ENCODE measurements at places on chromosomes 3 and 15.

GRCh38 chr15:34366271-34367065, 528 bp downstream of the LPCAT4 start:
- peak; percentile 18 for DNase-seq

DNA sequence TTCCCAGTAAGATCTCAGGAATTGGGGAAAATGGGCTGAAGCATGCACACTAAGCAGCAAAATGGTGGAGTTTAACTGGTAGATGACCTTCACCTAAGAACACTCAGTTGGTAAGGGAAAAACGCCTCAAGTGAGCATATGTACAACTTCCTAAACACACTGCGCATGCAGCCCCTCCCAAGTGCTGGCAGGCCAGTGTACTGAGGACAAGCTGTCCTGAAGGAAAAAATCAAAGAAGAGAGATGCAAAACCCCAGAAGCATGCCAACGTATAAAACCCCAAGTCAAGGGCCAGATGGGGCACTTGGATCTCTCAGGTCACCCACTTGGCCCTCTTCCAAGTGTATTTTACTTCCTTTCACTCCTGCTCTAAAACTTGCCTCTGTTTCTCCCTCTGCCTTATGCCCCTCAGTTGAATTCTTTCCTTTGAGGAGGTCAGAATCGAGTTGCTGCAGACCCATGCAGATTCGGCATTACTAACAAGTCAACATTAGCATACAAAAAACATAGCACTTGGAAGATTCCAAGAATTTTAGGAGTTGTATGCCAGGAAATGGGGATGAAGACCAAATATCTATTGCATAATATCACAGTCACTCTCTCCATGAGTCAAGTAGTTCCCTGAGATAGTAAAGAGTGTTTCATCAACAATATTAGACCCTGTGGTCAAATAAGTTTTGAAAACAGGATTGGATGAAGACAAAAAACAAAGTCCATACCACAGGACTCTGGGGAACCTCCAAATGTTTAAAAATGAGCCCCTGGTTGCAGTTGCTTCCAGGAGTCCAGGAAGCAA, 10.8 kb upstream of the FYCO1 start:
- DNase-seq, result no peak

DNA sequence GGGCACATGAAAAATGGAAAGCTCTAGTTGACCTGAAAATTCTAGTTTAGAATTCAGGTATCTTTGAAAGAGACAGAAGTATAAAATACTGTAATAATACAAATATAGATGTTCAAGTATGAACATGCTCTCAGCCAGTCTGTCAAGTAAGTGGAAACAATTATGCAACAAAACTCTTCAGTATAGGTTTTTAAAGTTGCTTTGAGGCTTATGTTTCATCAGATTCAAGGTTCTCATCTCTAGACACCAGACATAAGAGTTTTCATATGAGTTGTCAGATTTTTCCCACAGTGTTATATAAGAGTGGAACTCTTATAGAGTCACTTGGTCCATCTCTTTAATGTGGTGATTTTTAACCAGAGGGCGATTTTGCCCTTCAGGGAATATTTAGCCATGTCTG, 22.0 kb downstream of the CMSS1 start:
- DNase-seq, result no peak

- no peak for DNase-seq
Measured at GRCh38 chr15:76996076-76996525, 1.2 kb downstream of the PSTPIP1 start.

DNA sequence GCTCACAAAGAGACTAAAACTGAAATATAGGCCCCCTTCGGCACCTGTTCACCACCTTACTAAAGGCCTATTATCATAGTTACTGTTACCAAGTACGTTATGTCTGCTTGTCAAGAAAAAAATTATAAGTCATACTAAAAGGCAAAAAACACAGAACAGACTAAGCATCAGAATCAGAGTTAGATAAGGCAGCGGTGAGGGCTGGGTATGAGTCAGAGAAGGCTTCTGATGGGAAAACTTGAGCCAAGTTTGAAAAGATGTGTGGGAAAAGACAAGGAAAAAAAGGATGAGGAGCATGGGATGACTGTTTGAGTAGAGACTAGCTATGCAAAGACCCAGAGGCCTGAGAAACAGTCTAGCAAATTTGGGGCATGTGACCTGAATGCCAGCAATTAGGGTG, 387.2 kb upstream of the SGO1 start:
- no peak for DNase-seq

GRCh38 chr3:111045564-111045963, 26.1 kb upstream of the NECTIN3 start:
- no peak for DNase-seq

GRCh38 chr3:188205992-188206416, 52.0 kb downstream of the LPP start:
- no peak for DNase-seq

DNA sequence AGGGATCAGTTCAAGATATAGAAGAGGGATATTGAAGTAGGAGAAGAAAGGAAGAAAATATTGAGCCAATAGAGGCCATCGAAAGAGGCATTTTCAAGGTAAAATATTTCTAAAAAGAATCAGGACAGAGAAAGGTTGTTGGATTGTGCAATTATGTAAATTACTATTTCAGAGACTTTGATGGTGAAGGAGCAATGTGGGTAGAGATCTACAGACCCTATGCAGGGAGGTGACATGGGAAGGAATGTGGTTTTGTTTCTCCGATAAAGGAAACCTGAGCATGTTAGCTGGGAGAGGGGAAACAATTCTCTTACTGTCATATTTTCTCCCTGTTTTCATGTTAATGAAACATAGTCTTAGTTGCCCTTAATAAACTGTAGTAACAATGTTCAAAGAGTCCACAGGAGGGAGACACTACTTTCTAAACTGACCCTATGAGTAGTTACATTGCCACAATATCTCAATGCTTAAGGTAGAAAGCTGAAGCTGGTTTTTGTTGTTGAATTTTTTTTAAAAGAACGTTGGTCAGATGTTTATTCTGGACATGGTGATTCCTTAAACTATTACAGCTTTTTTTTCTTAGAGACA, 133.3 kb downstream of the GRM7 start:
- no peak for DNase-seq

- DNase-seq, result no peak
Measured at GRCh38 chr3:58792921-58793451, 126.4 kb upstream of the FAM3D start.

- DNase-seq, result no peak
Measured at GRCh38 chr3:194808640-194809097, 123.0 kb downstream of the FAM43A start.

GRCh38 chr3:124775877-124776276, 45.6 kb downstream of the UMPS start:
- no peak for DNase-seq

GRCh38 chr3:178658694-178659325, 122.6 kb downstream of the KCNMB2 start:
- no peak for DNase-seq

DNA sequence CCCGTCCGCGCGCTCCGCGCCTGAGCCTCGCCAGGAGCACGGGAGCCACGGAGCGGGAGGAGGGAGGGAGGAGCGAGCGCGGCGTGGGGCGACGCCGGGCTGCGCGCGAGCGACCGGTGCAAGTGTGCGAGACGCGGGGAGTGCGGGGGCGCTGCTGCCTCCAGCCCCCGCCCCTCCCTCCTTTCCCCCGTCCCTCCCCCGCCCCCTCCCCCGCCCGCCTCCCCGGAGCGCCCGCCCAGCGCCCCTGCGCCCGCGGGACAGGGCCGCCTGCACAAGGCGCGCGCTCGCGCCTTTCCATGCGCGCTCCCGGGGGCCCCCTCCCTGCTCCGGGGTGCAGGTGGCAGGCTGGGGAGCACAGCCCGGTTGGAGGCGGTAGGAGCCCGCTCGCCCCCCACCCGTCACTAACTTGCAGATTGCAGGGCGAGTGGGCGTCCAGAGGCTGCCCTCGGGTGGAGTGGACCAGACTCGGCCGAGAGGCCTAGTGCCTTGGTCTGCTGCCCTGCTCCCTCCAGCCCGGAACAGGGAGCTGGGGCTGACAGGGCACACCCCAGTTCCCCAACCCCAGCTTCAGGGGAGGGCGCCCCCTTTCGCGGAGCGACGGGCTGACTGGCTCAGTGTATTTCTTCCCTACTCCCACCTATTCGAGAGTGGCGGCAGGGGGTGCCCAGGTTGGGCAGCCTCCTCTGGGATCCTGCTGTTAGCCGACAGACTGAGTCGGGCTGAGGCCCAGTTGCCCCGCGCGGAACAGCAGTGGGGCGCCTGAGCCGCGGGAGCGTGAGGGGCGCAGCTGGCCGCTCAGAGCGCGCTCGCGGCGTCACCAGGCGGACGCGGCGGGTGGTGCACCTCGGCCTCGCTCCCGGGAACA, at the start of gene WNT7A:
TSS of gene WNT7A (minus strand) at position 126 of the 865 bp plus-strand sequence. CDS start 255 bp downstream, outside the sequence.
- no peak for DNase-seq

GRCh38 chr15:92907229-92907628, 7.1 kb downstream of the CHD2 start:
- no peak for DNase-seq

GRCh38 chr3:58666683-58667082, at the start of gene FAM3D:
FAM3D (minus strand) TSS chr3:58666774; CDS start chr3:58655563, 11,211 bp downstream.
- DNase-seq, result no peak

DNA sequence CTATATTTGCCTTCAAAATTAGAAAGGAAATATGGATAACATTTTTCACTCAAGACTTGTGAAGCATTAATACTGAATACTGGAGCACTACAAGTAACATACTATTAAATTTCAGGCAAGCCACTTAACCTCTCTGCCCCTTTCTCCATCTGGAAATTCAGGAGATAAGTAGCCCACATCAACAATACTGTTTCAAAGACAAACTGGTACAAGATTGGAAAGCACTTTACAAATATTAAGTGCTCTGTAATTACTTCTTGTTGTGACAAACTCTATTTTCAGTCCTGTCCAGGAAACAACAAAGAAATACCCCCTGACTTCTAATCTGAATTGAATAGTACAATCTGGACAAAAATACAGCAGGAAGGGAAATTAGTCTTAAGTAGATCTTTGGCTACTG, 49.3 kb downstream of the TMEM212 start:
- no peak for DNase-seq

DNA sequence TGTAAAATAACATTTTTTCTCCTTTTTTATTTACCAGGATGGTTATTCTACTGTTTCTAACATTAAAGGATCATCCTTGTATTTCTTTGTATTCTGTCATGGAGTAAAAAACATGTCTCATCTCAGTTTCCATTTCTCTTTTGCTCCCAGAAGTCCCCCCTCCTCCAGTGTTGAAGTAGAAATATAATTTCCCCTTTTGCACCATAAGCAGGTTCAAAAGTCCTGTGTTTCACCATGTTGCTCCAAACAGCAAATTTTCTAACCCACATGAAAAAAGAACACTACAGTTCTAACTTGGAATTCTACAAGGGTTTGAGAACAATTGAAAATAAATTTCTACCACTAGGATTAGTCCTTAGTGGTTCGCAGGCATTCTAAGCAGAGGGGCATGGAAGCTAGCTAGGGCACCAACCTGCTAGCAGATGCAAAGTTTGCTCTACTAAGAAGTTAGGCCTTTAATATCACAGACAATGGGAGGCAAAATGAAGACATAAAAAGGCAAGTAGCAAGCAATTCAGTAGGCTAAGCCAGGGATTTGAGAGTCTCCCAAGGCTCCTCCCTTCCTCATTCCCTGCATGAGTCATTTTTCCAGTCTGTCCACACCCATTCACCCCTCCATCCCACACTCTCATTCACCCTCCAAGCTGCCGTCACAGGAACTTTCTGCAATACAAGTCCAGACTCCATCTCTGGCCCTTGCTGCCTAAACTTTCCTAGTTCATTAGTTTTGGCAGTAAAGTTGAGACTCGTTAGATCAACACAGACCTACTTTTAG, 2.3 kb upstream of the MBNL1 start:
- no peak for DNase-seq

DNA sequence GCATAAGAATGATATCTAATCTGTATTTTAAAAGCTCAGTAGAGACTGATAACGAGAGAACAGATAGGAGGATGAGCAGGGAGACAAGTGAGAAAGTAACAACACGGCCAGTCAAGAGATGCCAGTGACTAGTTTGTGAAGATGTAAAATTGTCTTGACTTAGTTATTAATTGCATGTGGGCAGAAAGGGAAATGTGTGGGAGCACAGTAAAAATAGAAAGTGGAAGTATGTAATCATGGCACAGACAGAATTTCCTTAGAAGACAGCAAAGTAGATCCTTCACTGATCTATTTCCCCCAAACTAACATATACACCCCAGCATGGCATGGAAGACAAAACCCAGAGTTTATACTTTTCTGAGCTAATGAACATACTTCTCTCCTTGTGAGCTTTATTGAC, 344.5 kb downstream of the FGF12 start:
- no peak for DNase-seq

- no peak for DNase-seq
Measured at GRCh38 chr15:76903251-76903681, 1.9 kb downstream of the SCAPER start.

Measured in stimulated activated CD8-positive, alpha-beta memory T cell treated with anti-CD3 and anti-CD28 coated beads, Interleukin-12 subunit alpha, Interleukin-12 subunit beta, amount 100 ng/mL, for 1 hour (primary cell).